ENCODE measurements at places on chromosomes 16 and 17.

DNA sequence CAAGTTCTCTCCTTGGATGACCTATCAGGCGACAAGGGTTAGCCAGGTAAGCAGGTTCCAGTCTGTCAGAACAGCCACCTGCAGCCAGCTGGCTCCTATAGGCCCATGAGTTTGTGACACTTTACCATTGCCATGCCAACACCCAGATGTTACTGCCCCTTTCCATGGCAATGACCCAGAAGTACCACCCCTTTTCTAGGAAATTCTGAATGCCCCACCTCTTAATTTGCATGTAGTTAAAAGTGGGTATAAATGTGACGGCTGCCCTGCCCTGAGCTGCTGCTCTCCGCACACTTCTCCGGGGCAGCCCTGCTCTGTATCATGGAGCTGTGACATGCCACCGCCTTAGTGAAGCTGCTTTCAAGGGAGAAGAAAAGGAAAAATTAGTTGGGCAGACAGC, 10.0 kb upstream of the SECTM1 start:
- no peak for DNase-seq

GRCh38 chr17:65171752-65172151, 34.6 kb downstream of the RGS9 start:
- DNase-seq = no peak

DNA sequence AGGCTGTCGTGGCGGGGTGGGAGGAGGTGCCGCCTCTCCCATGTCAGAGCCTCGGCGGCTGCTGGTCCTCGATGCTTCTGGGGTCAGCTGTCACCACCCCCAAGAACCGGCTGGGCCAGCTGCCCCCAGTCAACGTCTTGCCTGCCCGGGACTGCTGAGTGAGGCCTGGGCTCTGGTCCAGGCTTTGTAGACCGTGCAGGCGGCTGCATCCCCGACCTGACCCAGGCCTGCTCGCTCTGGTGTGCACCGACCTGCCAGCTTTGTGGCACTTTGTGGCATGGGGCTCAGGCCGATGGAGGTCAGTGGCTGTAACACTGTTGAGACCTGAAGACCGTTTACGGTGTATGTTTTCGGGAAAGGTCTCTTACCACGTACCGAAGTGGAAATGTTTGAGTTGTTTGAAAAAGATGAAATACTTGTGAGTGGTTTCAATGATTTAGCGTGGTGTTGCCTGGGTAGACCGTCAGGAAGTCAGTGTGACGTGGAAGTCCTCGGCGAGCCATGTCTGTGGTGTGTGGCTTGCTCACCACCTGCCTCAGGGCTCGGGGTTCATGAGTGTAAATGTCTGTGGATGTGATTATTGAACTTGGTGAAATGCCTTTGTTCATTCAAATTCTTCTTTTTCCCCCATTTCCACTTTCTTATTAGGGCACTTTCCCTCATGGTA, 53.2 kb upstream of the ZNF750 start:
- peak; percentile 26 for DNase-seq

- DNase-seq = no peak
Measured at GRCh38 chr16:77945126-77945525, 77.2 kb upstream of the CLEC3A start.

GRCh38 chr17:69271023-69271422, 42.4 kb upstream of the ABCA10 start:
- no peak for DNase-seq

- no peak for DNase-seq
Measured at GRCh38 chr17:16005636-16006035, 6.0 kb downstream of the TTC19 start.

- DNase-seq = no peak
Measured at GRCh38 chr17:81092518-81093095, 57.7 kb downstream of the BAIAP2 start.

DNA sequence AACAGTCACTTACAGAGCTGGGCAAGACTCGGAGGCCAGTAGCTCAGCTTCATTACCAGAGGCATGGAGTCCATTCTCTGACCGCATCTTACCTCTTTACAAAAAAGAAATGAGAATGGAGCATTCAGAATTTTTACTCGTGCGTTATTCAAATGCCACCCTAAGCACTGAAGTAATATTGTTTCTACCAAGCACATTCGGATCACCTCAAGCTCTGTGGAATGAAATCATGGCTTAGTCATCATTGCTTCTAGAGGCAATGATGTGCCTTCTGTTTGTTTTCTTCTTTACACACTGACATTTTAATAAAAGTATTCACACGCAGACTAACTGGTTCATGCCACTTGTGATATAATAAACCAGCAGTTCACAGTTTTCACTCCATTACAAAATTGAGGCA, 206.8 kb downstream of the PHKB start:
- DNase-seq = no peak

DNA sequence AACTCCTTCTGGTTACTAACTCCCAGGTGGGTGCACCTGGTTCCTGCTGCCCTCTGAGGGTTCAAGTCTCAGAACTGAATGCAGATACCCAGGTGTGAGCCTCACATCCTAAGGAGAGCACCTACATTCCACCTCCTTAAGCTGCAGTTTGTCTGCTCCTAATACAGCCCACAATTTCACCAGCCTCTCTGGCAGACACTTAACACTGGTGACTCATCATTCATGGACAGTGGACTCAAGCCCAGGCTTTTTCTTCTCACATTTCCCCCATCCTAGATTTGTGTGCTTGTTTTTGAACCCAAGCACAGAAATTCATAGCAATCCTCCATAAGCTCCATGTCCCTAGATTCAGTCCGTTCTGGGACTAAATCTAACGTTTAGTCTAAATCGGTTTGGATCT, 7.0 kb upstream of the MAF start:
- no peak for DNase-seq

GRCh38 chr17:50715471-50715870, 3.9 kb upstream of the LUC7L3 start:
- DNase-seq = no peak

GRCh38 chr16:81275795-81276194, 37.3 kb downstream of the BCO1 start:
- DNase-seq = no peak

DNA sequence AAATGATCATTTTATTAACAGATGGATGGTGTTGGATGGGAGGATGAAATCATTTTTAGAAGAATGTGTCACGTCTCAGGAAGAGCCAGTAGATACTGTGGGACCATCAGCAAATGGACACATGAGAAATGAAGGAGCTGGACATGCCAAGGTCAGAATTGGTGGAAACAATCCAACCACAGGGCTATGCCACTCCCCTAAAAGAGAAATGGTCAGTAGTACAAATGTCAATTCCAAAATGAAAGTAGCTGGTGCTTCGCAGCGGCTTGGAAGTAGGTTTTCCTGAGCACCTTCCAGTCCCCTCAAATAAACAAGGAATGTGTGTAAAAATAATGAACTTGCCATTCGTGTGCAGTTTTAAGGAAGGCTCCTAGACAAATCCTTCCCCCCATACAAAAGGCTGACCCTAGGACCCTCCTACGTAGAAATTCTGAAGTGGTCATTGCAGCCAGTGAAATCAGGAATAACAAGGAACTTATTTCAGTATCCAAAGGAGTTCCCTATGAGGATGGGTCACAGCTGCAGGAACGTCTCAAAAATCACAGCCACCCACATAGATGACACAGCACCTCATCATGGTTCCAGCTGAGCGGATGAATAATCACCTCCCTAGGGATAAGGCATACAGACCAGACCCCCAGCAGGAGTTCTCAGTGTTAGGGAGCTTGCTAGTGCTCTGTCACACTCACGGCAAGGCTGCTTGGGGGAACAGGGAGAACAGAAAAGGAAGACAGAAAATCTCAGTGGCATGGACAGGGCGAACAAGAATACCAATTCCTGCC, 239.2 kb downstream of the HS3ST3A1 start:
- DNase-seq = no peak

DNA sequence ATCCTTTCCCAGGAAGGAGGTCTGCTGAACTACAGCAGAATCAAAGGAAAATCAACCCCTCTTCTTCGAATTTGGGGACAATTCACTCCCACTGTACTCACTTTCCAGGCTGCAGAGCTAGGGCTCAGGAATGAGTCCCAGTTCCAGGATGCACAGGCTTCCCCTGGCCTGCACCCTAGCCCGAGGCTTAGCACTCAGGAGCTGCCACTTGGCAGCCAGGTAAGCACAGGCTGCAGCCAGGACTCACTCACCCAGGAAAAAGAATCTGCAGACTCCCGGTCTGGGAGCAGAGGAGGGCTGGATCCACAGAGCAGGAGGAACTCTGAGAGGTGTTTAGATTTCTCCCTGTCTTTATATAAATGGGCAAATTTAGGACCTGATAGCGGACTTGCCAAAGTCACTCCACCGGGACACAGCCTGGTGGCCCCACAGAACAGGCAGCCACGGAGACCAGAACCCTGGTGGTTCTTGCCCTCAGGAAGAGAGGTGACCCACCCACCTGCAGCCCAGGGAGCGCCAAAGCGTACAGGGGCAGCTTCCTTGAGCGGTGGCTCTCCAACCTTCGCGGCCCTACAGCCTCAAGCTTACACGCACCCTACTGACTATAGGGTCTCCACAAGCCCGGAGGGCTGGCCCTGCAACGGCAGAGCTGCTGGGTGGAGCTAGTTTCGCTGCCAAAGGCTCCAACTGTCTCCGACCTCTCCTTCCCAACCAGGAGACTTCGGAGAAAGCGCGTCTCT, 4.8 kb downstream of the CBLN1 start:
- DNase-seq = no peak

- DNase-seq = no peak
Measured at GRCh38 chr16:65754820-65755691, 611.4 kb upstream of the CDH5 start.

- DNase-seq = no peak
Measured at GRCh38 chr16:77060614-77061013, 130.4 kb upstream of the MON1B start.

DNA sequence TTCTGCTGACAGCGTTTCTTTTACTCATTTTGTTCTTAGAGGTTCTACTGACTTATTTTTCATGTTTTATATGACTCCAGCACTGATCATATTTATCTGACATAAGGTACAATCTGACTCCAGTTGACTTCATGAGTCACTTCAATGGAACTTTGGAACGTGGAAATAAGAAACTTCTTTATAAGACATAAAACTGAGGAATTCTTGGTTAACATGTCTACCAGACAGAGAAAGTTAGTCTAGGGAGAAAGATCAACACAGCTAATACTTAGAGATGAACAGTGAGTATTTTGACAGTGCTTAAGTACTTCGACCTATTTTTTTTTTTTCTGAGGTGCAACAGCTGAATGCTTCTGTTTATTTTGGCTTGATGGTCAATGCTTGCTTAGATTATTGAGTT, 679.5 kb downstream of the KCNJ2 start:
- no peak for DNase-seq

- DNase-seq = no peak
Measured at GRCh38 chr17:64327201-64327930, 63.3 kb downstream of the PECAM1 start.

- no peak for DNase-seq
Measured at GRCh38 chr17:33858121-33858520, 397.0 kb upstream of the CCL2 start.

- no peak for DNase-seq
Measured at GRCh38 chr17:58760248-58760647, 4.6 kb downstream of the PPM1E start.

DNA sequence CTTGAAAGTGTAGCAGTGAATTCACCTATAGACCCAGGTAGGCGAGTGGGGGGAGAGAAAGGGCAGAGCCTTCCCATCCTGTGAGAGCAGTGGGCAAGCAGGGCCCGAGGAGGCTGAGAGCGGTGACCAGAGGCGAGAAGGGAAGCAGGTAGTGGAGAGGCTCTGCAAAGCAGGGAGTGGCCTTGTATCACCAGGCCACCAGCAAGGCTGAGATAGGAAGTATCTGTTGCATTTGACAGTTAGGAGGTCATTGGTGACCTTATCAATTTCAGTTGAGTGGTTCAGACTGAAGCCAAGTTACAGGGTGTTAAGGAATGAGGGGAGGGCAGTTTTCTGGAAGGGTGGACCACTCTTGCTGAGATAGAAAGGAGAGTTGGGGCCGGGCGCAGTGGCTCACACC, 10.7 kb upstream of the HSD3B7 start:
- no peak for DNase-seq

DNA sequence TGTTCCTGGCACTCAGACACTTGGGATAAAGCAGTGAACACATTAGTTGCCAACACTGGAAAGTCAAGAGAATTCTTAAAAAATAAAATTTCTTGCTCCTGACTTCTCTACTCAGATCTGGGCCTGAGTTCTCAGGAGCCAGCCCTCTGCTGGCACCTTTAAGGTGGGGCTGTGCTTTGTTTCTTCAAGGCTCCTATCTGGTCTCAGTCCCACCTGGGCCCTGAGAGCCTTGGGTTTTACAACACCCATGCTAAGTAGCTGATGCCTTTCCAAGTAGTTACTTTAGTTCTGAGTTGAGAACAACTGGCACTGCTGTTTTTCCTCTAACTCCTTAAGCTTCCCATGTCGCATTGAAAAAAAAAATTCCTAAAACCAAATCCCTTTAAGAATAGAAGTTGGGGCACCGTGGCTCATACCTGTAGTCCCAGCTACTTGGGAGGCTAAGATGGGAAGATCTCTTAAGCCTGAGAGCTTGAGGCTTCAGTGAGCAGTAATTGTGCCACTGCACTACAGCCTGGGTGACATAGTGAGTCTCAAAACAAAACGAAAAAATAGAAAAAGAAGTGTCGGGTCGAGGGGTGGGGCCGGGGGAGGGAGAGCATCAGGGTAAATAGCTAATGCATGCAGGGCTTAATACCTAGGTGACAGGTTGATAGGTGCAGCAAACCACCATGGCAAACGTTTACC, 16.6 kb downstream of the CHAD start:
- no peak for DNase-seq

- no peak for DNase-seq
Measured at GRCh38 chr17:13869331-13869940, 199.9 kb upstream of the COX10 start.

DNA sequence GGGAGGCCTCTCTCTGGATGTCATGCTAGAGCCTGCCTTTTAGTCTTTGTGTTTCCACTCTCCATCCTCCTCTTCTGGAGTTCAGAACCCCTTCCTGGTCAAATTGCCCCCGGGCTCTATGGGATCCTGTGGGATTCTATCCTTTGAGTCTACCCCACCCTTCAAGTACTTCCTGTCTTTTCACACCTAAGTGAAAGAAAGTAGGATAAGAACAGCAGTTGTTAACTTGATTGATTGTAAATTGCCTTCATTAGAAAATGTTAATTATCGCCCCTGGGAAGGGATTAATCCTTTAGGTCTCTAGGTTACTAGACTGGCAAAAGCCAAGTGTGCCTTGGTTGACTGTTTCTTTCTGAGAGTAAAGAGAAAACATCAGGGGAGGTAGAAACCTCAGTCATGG, 30.1 kb downstream of the PRKCB start:
- no peak for DNase-seq
